CD4-positive, alpha-beta memory T cell (primary cell): ENCODE measurements at places on chromosomes 7 and 10.
A peak's percentile ranks its signal among the peaks of the same experiment; 100 is the strongest.

GRCh38 chr7:65503434-65504152, 129.9 kb downstream of the ZNF92 start:
- DNase-seq, result no peak

GRCh38 chr7:115635876-115636275, 394.7 kb downstream of the TFEC start:
- DNase-seq, result no peak

- DNase-seq, result no peak
These were observed 250.9 kb downstream of the PTEN start for GRCh38 chr10:88114368-88114767.

DNA sequence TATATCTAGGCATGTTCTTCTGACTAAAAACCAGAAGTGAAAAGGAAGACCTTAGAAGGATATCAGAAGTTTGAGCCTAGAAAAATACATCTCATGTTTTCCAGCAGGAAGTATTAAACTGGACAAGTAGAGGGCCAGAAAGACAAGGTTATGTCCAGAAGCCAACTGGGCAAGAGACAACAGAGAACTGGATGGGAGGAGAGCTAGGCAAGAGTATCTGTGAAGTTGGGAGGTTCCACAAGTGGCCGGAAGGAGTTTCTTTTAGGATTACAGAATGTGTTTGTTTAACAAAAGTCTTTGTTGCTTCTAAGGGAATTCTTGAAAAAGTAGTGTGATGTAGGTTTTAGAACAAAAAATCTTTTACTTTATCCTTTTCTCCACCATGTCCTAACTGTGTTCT, 86.4 kb downstream of the CYP26A1 start:
- no peak for DNase-seq

DNA sequence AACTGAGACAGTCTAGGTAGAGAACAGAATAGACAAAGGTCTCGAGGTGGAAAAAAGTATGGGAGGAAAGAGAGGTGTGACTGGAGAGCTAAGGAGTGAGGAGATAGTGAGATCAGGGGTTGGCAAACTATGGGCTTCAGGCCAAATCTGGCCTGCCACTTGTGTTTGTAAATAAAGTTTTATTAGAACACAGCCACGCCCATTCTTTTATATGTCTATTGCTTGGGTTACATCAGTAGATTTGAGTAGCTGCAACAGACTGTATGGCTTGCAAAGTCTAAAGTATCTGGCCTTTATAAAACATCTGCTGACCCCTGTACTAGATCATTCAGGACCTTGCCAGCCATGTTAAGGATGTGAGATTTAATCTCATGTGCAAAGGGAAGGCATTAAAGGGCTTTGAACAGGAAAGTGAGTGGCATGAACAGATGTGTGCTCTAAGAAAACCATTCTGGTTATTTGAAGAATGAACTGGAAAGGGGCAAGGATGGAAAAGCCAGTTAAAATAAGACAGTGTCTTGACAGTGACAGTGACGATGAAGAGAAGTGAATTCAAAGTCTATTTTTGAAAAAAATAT, 240.3 kb downstream of the RNLS start:
- no peak for DNase-seq

DNA sequence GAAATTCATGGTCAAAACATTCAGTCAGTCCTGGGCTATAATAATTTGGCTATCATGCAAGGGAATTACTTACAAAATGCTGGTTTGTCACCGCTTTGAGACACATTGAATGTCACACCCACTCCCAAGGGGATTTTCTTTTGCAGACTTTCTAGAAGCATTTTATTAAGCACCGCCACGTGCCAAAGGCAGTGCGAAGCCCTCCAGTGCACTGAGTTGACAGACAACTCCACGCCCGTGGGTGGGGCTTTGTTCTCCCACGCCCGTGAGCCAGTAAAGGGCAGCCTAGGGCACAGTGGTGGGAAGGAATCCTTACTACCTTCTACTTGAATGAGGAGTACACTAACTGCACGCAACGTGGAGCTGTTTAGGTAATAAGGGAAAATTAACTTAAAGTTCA, 515.8 kb downstream of the KCNMA1 start:
- no peak for DNase-seq

DNA sequence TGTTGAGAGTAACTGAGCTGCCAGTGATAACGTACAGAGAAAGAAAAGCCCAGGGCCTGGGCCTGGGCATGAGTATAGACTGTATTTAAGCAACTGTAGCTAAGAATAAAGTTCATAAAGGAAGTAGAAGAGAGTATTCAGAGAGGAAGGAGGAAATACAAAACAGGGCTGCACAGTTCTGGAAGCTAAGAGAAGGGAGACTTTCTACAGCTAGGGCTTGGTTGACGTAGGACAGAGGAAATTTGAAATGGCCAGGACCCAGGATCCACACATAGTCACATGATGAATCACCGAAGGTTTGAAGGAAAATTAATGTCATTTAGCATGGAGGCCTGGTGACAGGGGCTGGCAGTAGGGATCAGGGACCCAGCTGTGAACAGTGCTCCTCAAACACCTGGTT, 66.7 kb downstream of the ARL4A start:
- DNase-seq, result no peak

DNA sequence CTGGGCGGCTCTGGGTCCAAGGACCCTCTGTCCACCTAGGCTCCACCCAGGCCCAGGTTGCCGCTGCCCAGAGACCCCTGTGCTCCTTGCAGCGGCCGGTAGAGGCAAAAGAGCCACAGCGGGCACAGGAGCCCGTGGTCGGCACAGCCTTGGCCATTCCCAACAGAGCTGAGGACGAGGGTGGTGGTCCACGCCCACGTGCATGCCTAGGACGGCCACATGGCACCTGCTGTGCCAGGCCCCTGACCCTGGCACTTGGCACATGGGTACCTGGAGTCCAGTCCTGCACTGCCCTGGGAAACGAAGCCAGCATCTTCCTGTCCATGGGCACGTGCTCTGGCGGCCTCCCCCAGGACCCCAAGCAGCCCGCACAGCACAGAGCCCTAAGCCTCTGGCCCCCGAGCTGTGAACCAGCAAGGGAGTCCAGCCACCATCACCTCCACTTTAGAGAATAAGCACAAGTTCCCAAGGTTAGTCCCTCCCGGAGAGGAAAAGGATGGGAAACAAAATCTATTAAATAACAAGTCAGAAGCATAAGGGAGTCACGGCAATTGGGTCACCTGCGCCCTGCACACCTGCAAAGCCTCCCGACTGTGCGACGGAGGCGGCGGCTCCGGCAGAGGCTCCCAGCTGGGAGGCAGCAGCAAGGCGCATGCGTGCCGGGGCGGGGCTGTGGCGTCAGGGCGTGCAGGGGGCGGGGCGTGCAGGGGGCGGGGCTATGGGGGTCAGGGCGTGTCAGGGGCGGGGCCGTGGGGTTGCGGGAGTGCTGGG, 59.1 kb downstream of the STK32C start:
- peak; percentile 66 for DNase-seq

GRCh38 chr7:137768366-137768765, 78.4 kb downstream of the DGKI start:
- no peak for DNase-seq

DNA sequence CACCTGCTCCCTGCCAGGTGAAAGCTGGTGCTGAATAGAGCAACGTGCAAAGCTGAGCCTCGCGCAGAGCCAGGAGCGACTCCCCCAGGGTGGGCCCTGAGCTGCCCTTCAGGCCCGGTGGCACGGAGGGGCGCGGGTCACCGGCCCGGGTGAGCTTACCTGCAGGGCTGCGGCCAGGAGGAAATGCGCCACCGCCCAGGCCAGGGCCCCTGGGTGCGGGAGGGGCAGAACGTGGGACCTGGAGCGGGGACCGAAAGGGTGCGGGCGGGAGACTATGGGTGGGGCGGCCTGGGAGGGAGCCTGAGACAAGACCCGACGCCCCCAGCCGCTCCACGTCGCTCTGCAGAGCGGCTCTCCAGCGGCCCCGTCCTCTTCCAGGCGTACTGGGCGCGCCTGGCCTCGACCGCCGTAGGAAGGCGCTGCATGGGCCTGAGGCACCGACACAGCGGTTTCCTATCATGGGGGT, 122.1 kb downstream of the BTAF1 start:
- DNase-seq, result no peak

GRCh38 chr10:125084191-125084613, 76.2 kb downstream of the CTBP2 start:
- no peak for DNase-seq

- no peak for DNase-seq
These were observed 56.0 kb downstream of the UBE2H start for GRCh38 chr7:129896568-129897382.

GRCh38 chr10:16732376-16732775, 84.8 kb downstream of the RSU1 start:
- no peak for DNase-seq

GRCh38 chr10:19658131-19658530, 158.1 kb upstream of the PLXDC2 start:
- DNase-seq, result no peak

- DNase-seq, result no peak
These were observed 22.4 kb upstream of the DMTF1 start for GRCh38 chr7:87129848-87130247.

DNA sequence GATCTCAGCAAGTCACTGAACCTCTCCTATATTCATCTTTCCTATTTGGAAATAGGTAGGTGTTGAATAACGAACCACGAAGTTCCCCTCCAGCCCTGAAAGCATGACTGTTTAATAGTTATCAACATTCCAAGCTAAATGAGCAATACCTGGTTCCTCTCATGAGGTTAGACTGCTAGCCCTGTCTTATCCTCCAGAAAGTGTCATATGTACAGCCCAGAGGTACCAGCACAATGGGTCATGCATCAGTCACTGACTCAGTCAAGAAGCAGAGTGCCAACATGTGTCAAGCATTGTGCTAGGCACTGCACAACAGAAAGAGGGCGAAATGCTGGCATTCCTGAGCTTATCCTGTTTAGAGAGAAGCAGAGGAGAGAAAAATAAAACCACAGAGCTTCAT, 70.0 kb downstream of the AMPH start:
- no peak for DNase-seq

DNA sequence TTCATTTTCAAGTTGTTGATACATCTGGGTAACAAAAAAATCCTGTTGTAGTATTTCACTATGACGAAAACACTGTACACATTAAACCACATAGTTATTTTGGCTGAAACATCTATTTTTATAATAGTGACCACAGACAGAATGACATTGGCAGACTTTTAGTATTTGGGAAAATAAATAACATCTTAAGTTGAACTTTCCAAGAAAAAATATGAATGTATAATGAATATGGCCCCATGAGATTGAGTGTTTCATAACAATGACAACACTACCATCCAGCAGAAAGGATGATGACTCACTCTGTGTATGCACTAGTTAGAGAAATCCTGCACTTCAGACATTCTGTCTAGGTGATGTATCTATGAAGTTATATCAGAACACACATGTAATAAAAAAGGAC, 118.1 kb downstream of the SEMA3D start:
- DNase-seq, result no peak

- no peak for DNase-seq
These were observed 276.5 kb upstream of the SMIM30 start for GRCh38 chr7:113394856-113395255.

GRCh38 chr7:122352454-122352853, 47.9 kb upstream of the FEZF1 start:
- DNase-seq, result no peak

DNA sequence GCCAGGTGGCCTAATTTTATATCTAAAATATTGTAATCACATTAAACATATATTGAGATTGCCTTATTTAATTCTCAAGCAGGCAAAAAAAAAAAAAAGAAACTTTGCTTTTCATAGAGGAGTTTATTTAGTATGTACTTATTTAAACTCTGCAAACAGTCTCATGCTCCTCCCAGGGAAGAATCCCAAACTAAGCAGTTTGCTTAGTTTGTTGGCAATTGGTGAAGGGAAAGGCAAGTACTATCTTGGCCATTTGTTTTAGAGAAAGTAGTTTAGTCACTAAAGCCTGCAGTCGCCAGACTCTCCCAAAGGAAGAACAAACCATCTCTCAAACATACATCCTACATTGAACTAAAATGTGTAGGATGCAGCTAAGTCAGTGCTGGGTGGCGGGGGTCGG, 226.8 kb downstream of the CDC14C start:
- no peak for DNase-seq

GRCh38 chr10:60990663-60991062, 46.7 kb upstream of the RHOBTB1 start:
- DNase-seq, result no peak

DNA sequence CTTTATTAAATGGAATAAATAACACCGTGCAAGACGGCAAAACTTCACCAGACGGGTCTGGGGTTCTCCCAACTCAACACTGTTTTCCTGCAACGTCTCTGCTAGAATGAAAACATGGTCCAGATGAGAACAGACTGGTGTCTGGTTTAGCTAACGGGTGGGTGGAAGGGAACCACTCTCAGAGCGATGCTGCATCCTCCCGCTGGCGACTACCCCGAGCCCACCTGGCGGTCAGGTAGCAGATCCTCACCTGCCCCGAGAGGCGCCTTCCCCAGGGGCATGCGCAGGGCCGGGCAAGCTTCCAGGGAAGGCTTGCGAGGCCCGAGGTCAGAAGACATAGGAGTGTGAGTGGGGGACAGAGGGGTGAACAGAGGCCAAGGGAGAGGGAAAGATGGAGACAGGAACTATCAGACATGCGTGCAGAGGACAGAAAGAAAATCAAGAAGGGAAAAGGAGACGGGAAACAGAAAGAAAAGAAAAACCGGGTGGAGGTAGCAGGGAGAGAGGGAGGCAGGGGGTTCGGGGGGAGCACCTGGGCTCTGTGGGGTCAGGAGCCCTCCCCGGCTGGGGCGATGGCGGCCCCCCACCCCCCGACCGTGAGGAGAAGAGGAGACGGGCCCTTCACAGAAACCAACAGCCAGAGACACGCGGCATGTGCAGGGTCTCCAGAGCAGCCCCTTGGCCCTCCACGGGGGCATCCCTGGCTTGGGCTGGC, 222.0 kb downstream of the MAD1L1 start:
- DNase-seq, result no peak

GRCh38 chr7:23438171-23438570, 32.1 kb downstream of the IGF2BP3 start:
- DNase-seq, result no peak

- DNase-seq, result no peak
These were observed 270.7 kb downstream of the TSPAN12 start for GRCh38 chr7:120587243-120587642.

DNA sequence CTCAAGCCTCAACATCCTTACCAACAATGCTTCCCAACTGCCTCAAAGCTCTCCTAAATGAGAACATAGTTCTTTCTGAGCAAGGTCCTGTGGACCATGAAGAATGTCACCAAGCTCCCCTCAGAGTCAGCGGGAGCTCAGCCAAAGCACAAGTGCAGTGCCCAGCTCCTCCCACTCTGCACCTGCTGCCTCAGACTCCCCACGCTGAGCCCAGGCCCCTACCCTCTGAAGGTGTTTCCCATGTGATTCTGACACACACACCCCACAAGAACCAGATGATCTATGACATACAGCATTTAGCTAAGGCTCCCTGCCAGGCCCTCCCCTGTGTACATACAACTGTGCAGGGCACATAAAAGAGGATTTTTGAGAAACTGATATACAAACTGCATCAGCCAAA, 19.2 kb downstream of the ERCC6 start:
- DNase-seq, result no peak

DNA sequence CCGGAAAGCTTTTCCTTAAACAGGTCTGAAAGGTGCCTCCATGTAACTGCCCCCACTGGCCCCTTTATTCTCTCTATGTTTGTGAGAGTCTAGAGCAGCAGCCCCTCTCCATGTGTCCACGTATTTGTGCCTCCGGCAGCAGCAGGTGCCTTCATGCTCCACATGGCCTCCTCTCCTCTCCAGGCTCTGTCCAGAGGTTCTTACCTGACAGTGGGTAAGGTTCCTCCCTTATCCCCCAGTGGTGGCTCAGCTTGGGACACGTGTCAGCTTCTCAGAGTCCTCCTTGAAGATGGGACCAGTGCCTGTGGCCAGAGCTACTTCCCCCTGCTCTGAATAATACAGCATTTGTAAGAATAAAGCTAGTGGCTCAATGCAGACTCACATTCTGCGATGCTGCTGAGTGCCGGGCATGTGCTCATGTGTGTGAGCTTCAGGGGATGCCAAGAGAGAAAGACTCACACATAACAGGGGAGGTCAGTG, 7.9 kb downstream of the CALML3 start:
- DNase-seq, result no peak
